ENCODE measurements at places on chromosomes 4 and X. TPM values are rescaled to one million over a fixed set of nuclear protein-coding genes. Genes with fewer than 3 reads are reported as not detected.

NHS gene
- 0.98 TPM for total RNA-seq

AFF2 gene
- total RNA-seq: 0.37 TPM

RBM46 gene
- total RNA-seq: not detected

ARMCX6 gene
- total RNA-seq: 13.5 TPM

SAGE1 gene
- not detected for total RNA-seq
